ENCODE measurements at places on chromosomes 2 and 18. TPM values are rescaled to one million over a fixed set of nuclear protein-coding genes. Genes with fewer than 3 reads are reported as not detected.

Gene COBLL1
- 6.4 TPM for polyA plus RNA-seq

Gene DYSF
- polyA plus RNA-seq = 146 TPM

Gene RIT2
- not detected for polyA plus RNA-seq

Gene KIAA2012
- 0.37 TPM for polyA plus RNA-seq

Gene DUSP19
- polyA plus RNA-seq = 2.2 TPM

Gene TBR1
- polyA plus RNA-seq = not detected

Gene GPR17
- 2.4 TPM for polyA plus RNA-seq

Gene C1QL2
- polyA plus RNA-seq = not detected

Gene DSEL
- 11.9 TPM for polyA plus RNA-seq

Gene RAB3GAP1
- polyA plus RNA-seq = 34.3 TPM

Gene TMEM200C
- polyA plus RNA-seq = 0.75 TPM

Gene AGPS
- 26.7 TPM for polyA plus RNA-seq

Gene DSC2
- 10.1 TPM for polyA plus RNA-seq

Gene CHN1
- polyA plus RNA-seq = 12.1 TPM

Gene LRRC30
- polyA plus RNA-seq = 4.2 TPM

Gene AOX1
- 0.67 TPM for polyA plus RNA-seq

Gene CDK15
- polyA plus RNA-seq = 0.99 TPM

Gene MYO5B
- 1.6 TPM for polyA plus RNA-seq

Gene WNT6
- 0.19 TPM for polyA plus RNA-seq

Gene SPRED2
- 27.9 TPM for polyA plus RNA-seq

Gene KIF5C
- polyA plus RNA-seq = 1.6 TPM

Gene MARCHF4
- 0.04 TPM for polyA plus RNA-seq

Gene KRTCAP3
- polyA plus RNA-seq = 1.8 TPM

Gene TRAF3IP1
- polyA plus RNA-seq = 6.1 TPM

Gene BIN1
- polyA plus RNA-seq = 988 TPM

Gene SERPINB2
- not detected for polyA plus RNA-seq

Gene CHAC2
- 1.9 TPM for polyA plus RNA-seq

Gene MAP3K19
- polyA plus RNA-seq = not detected

Gene SCYGR2
- polyA plus RNA-seq = not detected

Gene WIPF1
- polyA plus RNA-seq = 34.2 TPM

Gene ASIC4
- polyA plus RNA-seq = 0.47 TPM

Gene SIGLEC15
- polyA plus RNA-seq = 0.28 TPM

Gene ANKRD62
- polyA plus RNA-seq = not detected

Gene PTRHD1
- 43.7 TPM for polyA plus RNA-seq

Gene DHRS9
- 0.34 TPM for polyA plus RNA-seq

Gene ZNF516
- polyA plus RNA-seq = 39.4 TPM

Gene UGT1A3
- polyA plus RNA-seq = not detected

Gene TTR
- not detected for polyA plus RNA-seq

Gene GKN1
- not detected for polyA plus RNA-seq

Gene ADAM23
- 10.8 TPM for polyA plus RNA-seq

Gene RAMP1
- 54.1 TPM for polyA plus RNA-seq

Gene PER2
- polyA plus RNA-seq = 4.1 TPM

Gene SP3
- polyA plus RNA-seq = 66.0 TPM

Gene GAREM1
- polyA plus RNA-seq = 7.3 TPM

Data from forelimb muscle (tissue), 1 donor.